ENCODE measurements at places on chromosomes 6 and 20. TPM values are rescaled to one million over a fixed set of nuclear protein-coding genes. Genes with fewer than 3 reads are reported as not detected.

The WFDC12 gene
- not detected for total RNA-seq

The CYP39A1 gene
- total RNA-seq: not detected

The TINAG gene
- total RNA-seq: not detected

The DZANK1 gene
- total RNA-seq: 3.5 TPM

The BPIFB1 gene
- total RNA-seq: not detected

The SPATS1 gene
- total RNA-seq: not detected

The NKX2-2 gene
- not detected for total RNA-seq

The ASIP gene
- not detected for total RNA-seq

The HLA-DQA2 gene
- total RNA-seq: not detected

The PHACTR1 gene
- 0.43 TPM for total RNA-seq

The POLR1H gene
- total RNA-seq: 27.3 TPM

The FOXA2 gene
- not detected for total RNA-seq

The BPI gene
- total RNA-seq: not detected

The THEMIS gene
- total RNA-seq: 93.2 TPM

The SRMS gene
- not detected for total RNA-seq

The MKKS gene
- total RNA-seq: 9.8 TPM

The GPX5 gene
- total RNA-seq: not detected

The TXLNB gene
- total RNA-seq: 0.92 TPM

The TMEM200A gene
- 7.2 TPM for total RNA-seq

The LY6G6C gene
- total RNA-seq: 1.2 TPM

The EDN3 gene
- 0.13 TPM for total RNA-seq

The MRS2 gene
- total RNA-seq: 25.1 TPM

The PROCR gene
- total RNA-seq: 0.43 TPM

The NKAIN2 gene
- total RNA-seq: not detected

The GDAP1L1 gene
- total RNA-seq: not detected

The NFATC2 gene
- 44.8 TPM for total RNA-seq

The CPXM1 gene
- 1.1 TPM for total RNA-seq

The RGS17 gene
- total RNA-seq: not detected

The SERPINB1 gene
- total RNA-seq: 108 TPM

The CRISP2 gene
- total RNA-seq: not detected

The ALDH5A1 gene
- total RNA-seq: 8.9 TPM

The PXMP4 gene
- 5.6 TPM for total RNA-seq

The RBM39 gene
- total RNA-seq: 690 TPM

The ACSS1 gene
- 47.4 TPM for total RNA-seq

The RHAG gene
- total RNA-seq: not detected

The WDR46 gene
- 52.7 TPM for total RNA-seq

The WFDC2 gene
- 1.3 TPM for total RNA-seq

The MUC21 gene
- not detected for total RNA-seq

The VSX1 gene
- not detected for total RNA-seq

The RNF217 gene
- 1.5 TPM for total RNA-seq

The BANF2 gene
- not detected for total RNA-seq

The SEMG1 gene
- total RNA-seq: not detected

The SCUBE3 gene
- total RNA-seq: not detected

The C6orf58 gene
- not detected for total RNA-seq

The UBE2V1 gene
- 138 TPM for total RNA-seq
